Ascending aorta (tissue), 2 donors: ENCODE measurements at places on chromosomes 6 and 20.

- H3K27me3 ChIP-seq: no peaks in the 10 kb centered on the region
- H3K4me1 ChIP-seq: no peaks in the 10 kb centered on the region
- no peak overlapping the region for H3K27ac ChIP-seq
Measured at GRCh38 chr6:131431718-131432117, 141.3 kb upstream of the ARG1 start.

GRCh38 chr6:152301765-152302568 is 335.2 kb downstream of the SYNE1 start:
- peak overlapping the region; percentile 34 for H3K4me3 ChIP-seq
- peak overlapping the region; percentile 68 for H3K27ac ChIP-seq
- H3K4me1 ChIP-seq: no peaks in the 10 kb centered on the region
- no peaks in the 10 kb centered on the region for H3K27me3 ChIP-seq
- peaks cover 25% of the 10 kb centered on the region for H3K36me3 ChIP-seq
- DNase-seq: peak; percentile 91

DNA sequence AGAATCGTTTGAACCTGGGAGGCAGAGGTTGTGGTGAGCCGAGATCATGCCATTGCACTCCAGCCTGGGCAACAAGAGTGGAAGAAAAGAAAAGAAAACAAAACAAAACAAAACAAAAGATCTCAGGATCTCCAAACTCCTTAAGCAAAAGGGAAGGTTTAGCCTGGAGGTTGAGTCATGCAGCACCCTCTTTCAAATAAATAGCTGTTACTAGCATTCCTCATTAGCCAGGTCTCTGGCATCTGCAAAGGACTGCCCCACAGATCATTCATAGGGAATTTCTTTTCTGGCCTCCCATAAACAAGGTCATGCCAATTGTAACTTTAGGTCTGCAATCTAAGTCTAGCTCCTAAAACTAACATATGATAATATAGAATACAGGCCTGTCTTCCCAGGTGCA is 37.2 kb downstream of the EDN1 start:
- peaks cover 18% of the 10 kb centered on the region for H3K4me1 ChIP-seq
- DNase-seq: no peak
- H3K27me3 ChIP-seq: no peaks in the 10 kb centered on the region
- H3K4me3 ChIP-seq: no peak overlapping the region

GRCh38 chr6:33696548-33697518 is 14.7 kb downstream of the UQCC2 start:
- DNase-seq: no peak
- H3K4me1 ChIP-seq: no peaks in the 10 kb centered on the region
- H3K4me3 ChIP-seq: no peak overlapping the region
- peak overlapping the region; percentile 42 for H3K27ac ChIP-seq
- no peaks in the 10 kb centered on the region for H3K36me3 ChIP-seq
- H3K27me3 ChIP-seq: no peaks in the 10 kb centered on the region

GRCh38 chr6:125217369-125217768 is 63.8 kb downstream of the TPD52L1 start:
- no peaks in the 10 kb centered on the region for H3K27me3 ChIP-seq
- DNase-seq: no peak
- H3K36me3 ChIP-seq: no peaks in the 10 kb centered on the region

DNA sequence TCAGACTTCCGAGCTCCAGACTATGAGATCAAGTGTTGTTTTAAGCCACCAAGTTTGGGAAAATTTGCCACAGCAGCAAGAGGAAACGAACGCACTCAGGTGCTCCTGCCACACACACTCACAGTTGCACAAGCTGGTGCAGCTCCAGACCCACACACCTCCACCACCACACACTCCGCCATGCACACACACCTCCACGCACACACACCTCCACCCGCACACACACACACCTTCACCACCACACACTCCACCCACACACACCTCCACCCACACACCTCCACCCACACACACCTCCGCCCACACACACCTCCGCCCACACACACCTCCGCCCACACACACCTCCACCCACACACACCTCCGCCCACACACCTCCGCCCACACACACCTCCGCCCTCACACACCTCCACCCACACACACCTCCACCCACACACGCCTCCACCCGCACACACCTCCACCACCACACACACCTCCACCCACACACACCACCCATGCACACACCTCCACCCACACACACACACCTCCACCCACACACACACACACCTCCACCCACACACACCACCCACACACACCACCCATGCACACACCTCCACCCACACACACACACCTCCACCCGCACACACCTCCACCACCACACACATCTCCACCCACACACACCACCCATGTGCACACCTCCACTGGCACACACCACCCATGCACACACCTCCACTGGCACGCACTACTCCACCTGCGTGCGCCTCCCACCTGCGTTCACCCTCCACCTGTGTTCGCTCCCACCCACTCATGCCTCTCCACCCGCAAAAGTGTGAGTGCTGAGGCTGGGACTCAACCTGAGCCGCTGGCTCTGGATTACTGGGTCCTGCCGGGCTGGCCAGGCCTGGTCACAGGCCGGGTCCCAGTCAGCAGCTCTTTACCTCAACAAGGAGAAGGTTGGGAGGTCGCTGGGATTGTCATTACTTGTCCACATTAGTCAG is 175.6 kb downstream of the BMP7 start:
- H3K4me3 ChIP-seq: no peak overlapping the region

- H3K36me3 ChIP-seq: no peaks in the 10 kb centered on the region
- DNase-seq: no peak
- no peaks in the 10 kb centered on the region for H3K27me3 ChIP-seq
- H3K4me1 ChIP-seq: no peaks in the 10 kb centered on the region
- no peak overlapping the region for H3K4me3 ChIP-seq
Measured at GRCh38 chr20:62776692-62777527, 19.4 kb upstream of the MRGBP start.

- no peaks in the 10 kb centered on the region for H3K4me1 ChIP-seq
- H3K27ac ChIP-seq: no peak overlapping the region
- H3K4me3 ChIP-seq: no peak overlapping the region
- DNase-seq: no peak
- no peaks in the 10 kb centered on the region for H3K36me3 ChIP-seq
Measured at GRCh38 chr6:12848964-12849808, 132.6 kb downstream of the PHACTR1 start.

DNA sequence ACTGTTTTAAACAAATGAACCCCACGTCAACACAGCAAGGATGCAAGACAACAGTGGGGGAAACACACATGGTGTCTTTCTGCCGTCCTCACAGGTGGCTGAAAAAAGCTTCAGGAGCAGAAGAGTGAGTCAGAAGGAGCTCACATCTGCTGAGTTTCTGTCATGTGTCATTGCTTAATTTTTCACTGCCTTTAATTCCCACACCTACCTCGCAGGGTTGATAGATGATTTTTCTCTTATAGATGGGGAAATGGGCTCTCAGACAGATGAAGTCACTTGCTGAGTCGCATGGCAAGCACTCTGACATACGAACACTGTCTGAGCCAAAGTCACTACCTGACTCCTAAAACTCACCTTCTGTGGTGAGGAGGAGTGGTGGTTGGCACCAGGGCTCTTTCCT is 28.3 kb upstream of the CARMIL1 start:
- no peak overlapping the region for H3K4me3 ChIP-seq
- DNase-seq: no peak
- H3K27me3 ChIP-seq: no peaks in the 10 kb centered on the region
- H3K27ac ChIP-seq: no peak overlapping the region
- H3K36me3 ChIP-seq: no peaks in the 10 kb centered on the region
- no peaks in the 10 kb centered on the region for H3K4me1 ChIP-seq

- H3K27ac ChIP-seq: no peak overlapping the region
- no peak overlapping the region for H3K4me3 ChIP-seq
- no peaks in the 10 kb centered on the region for H3K27me3 ChIP-seq
- no peaks in the 10 kb centered on the region for H3K4me1 ChIP-seq
- no peak for DNase-seq
Measured at GRCh38 chr20:24745617-24746350, 203.3 kb upstream of the CST7 start.

GRCh38 chr20:1955217-1955616 is 38.6 kb downstream of the PDYN start:
- H3K27ac ChIP-seq: no peak overlapping the region
- DNase-seq: no peak
- H3K27me3 ChIP-seq: no peaks in the 10 kb centered on the region

- H3K4me3 ChIP-seq: no peak overlapping the region
- H3K36me3 ChIP-seq: peaks cover 9% of the 10 kb centered on the region
- no peaks in the 10 kb centered on the region for H3K27me3 ChIP-seq
- no peak overlapping the region for H3K27ac ChIP-seq
- no peaks in the 10 kb centered on the region for H3K4me1 ChIP-seq
Measured at GRCh38 chr6:144769142-144769541, 484.0 kb downstream of the UTRN start.

DNA sequence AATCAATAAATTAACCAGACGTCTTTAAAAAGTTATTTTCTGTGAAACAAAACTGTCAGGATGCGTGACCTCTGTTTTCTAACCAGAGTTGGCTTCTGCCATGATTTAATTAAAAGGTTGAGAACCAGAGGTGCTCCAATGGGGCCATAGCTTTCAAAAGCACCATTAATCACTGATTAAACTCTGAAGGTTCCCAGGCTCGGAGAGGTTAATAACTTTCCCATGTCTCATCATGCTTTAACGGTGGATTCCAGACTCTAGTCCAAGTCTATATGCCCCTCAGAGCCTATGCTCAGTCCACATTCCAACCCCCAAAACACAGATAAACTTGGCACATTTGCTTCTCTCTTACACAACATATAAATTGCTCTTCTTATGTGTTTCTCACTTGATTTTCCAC is 95.5 kb downstream of the SNAP91 start:
- no peaks in the 10 kb centered on the region for H3K36me3 ChIP-seq
- H3K27ac ChIP-seq: no peak overlapping the region
- no peaks in the 10 kb centered on the region for H3K4me1 ChIP-seq

- peaks cover 4% of the 10 kb centered on the region for H3K36me3 ChIP-seq
- H3K27ac ChIP-seq: peak overlapping the region; percentile 12
- no peaks in the 10 kb centered on the region for H3K27me3 ChIP-seq
- no peaks in the 10 kb centered on the region for H3K4me1 ChIP-seq
- no peak overlapping the region for H3K4me3 ChIP-seq
Measured at GRCh38 chr6:143811501-143812157, 31.5 kb upstream of the LTV1 start.

DNA sequence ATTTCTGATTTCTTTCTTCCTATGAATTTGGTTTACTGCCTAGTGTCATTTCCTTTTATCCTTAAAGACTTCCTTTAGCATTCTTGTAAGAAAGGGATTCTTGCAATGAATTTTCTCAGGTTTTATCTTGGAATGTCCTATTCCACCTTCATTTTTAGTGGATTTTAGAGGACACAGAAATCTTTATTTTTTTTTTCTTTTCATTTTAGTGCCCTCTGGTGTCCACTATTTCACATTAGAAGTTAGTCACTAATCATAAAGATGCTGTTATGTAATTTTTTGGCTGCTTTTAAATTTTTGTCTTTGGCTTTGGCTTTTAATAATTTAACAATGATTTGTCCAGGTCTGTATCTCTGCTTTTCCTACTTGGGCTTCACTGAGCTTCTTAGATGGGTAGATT is 28.1 kb downstream of the LMBRD1 start:
- no peak for DNase-seq
- H3K27ac ChIP-seq: no peak overlapping the region
- H3K36me3 ChIP-seq: no peaks in the 10 kb centered on the region
- no peak overlapping the region for H3K4me3 ChIP-seq
- H3K4me1 ChIP-seq: no peaks in the 10 kb centered on the region
- H3K27me3 ChIP-seq: no peaks in the 10 kb centered on the region

- H3K36me3 ChIP-seq: peaks cover 13% of the 10 kb centered on the region
- no peaks in the 10 kb centered on the region for H3K27me3 ChIP-seq
- H3K4me3 ChIP-seq: no peak overlapping the region
- H3K4me1 ChIP-seq: peaks cover 10% of the 10 kb centered on the region
- no peak for DNase-seq
- H3K27ac ChIP-seq: no peak overlapping the region
Measured at GRCh38 chr6:157139054-157139708, 184.1 kb downstream of the TMEM242 start.

GRCh38 chr20:16216227-16216913 is 356.9 kb downstream of the KIF16B start:
- H3K36me3 ChIP-seq: no peaks in the 10 kb centered on the region
- no peak for DNase-seq
- no peaks in the 10 kb centered on the region for H3K4me1 ChIP-seq

DNA sequence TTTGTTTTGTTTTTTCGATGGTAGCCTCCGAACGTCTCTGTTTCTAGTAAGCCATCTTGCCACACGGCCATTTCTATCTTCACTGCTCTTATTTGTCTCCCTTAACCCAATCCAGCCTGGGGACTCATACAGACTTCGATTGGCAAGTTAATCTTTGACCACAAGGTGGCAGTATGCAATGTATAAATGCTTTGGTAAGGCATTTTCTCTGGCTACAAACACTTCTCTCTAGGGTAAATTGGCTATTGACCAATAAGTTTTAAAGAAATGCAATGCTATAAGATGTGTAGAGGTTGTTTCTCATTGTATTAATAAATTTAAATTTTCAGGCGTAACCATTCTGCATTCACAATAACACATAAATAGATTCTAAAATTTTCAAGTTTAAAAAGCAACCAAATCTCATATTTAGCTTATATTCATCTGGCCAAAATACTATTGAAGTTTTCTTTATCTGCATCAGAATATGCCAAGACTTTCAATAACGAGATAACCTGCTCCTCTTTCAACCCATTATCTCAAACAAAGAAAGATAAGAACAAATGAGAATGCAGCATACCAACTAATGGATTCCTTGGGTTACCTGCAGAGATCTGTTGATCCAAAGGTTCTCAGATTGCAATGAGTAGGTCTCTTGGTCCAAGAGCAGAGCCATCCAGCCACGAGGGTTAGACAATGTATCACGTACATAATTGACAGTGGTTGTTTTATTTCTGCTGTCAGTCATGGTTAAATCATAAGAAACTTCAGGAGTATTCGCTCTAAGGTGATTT is 231.9 kb downstream of the PKHD1 start:
- no peaks in the 10 kb centered on the region for H3K4me1 ChIP-seq
- H3K36me3 ChIP-seq: no peaks in the 10 kb centered on the region

GRCh38 chr20:8389381-8390036 is 257.4 kb downstream of the PLCB1 start:
- no peak overlapping the region for H3K27ac ChIP-seq
- no peak for DNase-seq
- H3K4me3 ChIP-seq: no peak overlapping the region
- H3K36me3 ChIP-seq: no peaks in the 10 kb centered on the region
- no peaks in the 10 kb centered on the region for H3K27me3 ChIP-seq

DNA sequence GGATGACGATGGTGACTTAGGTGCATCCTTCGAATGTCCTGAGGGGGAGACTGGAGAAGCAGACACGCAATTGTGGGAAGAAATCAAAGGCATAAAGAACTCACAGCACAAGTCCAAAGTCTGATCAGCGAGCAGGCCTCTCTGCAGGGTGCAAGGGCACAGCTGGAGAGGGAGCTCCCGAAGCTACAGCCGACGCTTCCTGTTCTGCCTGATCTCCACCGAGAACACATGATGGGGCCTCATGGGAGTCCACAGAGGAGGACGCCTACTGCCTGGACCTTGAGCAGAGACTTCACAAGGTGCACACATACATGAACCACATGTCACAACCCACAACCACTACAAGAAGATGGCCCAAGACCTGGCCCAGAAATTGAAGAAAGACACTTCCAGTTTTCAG is 51.4 kb downstream of the RIN2 start:
- no peak overlapping the region for H3K4me3 ChIP-seq
- peaks cover 5% of the 10 kb centered on the region for H3K36me3 ChIP-seq
- peaks cover 11% of the 10 kb centered on the region for H3K4me1 ChIP-seq

- H3K27me3 ChIP-seq: no peaks in the 10 kb centered on the region
- no peak for DNase-seq
- no peak overlapping the region for H3K27ac ChIP-seq
- H3K36me3 ChIP-seq: no peaks in the 10 kb centered on the region
Measured at GRCh38 chr6:163725008-163725941, 310.8 kb downstream of the QKI start.

GRCh38 chr20:36821964-36822437 is 48.4 kb upstream of the DSN1 start:
- H3K27me3 ChIP-seq: no peaks in the 10 kb centered on the region
- H3K4me3 ChIP-seq: no peak overlapping the region
- no peak for DNase-seq
